ENCODE measurements at places on chromosomes 6 and 20.

GRCh38 chr6:68158256-68158655, 476.8 kb upstream of the ADGRB3 start:
- DNase-seq = no peak

- no peak for DNase-seq
Observed at GRCh38 chr6:138377844-138378243, at the start of gene SMIM28. SMIM28 (plus strand) TSS chr6:138377905; CDS start chr6:138378073, 168 bp downstream.

- DNase-seq = no peak
Observed at GRCh38 chr6:132819405-132820161, 5.2 kb downstream of the RPS12 start.

DNA sequence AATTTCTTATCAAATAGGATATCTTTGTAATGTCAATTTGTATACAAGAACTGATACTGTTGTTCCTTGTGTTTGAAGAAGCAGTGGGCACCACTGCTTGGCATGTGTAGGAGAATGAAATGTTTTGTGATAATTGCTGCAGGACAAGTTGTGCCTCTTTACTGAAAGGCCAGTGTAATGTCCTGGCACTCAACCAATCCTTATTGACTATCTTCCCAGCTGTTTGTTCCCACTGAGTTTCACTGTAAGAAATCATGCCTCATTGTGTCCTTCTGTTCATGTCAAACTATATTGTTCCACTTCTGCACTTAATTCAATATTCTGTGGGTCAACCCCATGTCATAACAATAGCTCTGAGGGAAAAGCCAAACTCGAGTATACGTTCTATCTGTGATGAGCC, 136.1 kb upstream of the FAM83B start:
- DNase-seq = no peak

DNA sequence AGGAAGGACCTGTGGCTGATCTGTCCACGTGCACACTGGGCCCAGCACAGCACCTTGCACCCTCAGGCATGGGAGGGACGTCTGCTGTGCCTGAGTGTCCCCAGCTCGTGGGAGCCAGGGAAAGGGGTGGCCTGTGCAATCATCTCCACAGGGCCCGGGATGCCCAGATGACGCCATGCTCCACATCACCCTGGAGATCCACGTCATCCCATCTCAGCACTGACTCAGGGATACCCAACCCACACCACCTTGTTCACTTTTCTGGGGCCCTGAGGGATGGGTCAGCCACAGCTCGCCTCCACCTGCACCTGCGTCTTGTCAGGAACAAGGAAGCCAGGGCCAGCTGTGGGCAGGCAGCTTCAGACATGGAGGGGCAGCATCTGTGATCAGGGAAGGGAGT, 48.2 kb downstream of the RAB44 start:
- no peak for DNase-seq

DNA sequence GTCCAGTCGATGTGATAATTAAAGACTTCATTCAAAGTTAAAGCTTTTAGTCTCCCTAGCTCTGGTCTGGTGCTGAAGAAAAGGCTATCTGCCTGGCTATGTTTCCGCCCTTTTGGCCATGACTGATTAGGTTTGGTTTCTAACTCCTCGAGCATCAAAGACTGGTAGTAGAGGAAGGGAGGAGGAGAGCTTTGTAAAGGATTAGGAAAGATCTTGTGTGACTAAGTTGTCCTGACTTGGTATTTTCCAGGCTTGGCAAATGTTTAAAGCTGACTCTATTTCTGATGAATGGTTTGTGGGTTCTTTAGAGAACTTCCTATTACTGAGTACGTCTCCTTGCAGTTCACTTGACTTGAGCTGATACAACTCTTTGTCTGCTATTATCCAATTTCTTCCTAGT, 312.9 kb downstream of the GJA1 start:
- DNase-seq = no peak

DNA sequence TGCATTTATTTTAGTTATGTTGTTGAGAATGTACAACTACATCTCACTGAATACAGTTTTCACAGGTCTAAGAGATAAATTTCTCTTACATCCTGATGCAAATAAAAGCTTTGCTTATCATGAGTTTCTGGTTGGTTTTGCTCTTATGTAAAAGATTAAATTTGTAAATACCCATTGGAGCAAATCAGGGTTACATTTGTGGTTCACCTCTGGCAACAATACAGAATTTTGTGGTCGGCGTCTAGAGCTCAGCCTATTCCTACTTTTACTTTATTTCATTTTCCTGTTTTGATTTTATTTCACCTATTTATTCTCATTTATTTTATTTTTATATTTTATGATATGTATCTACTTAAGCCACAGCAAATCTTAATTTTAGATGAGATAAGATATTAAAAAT, 271.9 kb upstream of the MARCKS start:
- DNase-seq = no peak

DNA sequence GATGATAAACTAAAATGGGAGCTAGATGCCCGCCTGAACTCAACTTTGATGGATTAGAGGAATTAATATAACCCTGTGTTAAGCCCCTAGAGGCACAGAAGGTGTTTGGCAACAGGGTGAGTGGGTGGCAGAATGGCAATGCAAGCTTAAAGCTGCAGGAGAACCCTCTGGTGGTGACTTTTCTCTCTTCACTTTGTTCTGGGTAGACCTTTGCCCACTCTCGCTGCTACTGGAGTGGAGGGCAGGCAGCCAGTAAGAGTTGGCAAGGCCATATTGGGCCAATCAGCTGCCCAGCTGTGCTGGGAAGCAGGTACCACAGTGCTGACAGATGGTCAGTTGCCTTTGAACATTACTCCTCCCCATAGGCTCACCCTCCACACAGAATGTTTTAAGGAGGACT, 468.2 kb downstream of the MMUT start:
- DNase-seq = no peak
